Stimulated activated CD8-positive, alpha-beta memory T cell treated with anti-CD3 and anti-CD28 coated beads, Interleukin-7, amount 100 ng/mL, for 48 hours (primary cell): ENCODE measurements at places on chromosomes 1 and 21.

DNA sequence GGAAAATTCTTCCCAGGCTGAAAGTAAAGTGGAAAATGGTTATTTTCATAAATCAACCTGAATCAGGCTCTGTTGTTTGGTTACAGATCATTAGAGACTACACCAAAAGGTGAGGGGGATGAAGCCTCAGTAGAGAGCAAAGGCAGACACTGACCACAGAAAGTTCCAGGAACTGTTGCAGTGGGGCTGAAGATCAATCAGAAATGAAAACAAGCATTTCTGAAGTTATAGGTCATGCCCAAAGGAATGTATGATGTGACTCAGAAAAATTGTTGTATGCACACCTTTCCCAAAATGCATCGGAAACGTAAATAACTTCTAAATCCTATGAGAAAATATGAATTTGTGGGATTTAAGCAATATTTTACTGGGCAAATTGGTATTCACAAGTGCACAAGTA lies 63.3 kb downstream of the FYB2 start:
- no peak for DNase-seq

- DNase-seq: no peak
Observed at GRCh38 chr1:172814428-172814827, 155.5 kb downstream of the FASLG start.

DNA sequence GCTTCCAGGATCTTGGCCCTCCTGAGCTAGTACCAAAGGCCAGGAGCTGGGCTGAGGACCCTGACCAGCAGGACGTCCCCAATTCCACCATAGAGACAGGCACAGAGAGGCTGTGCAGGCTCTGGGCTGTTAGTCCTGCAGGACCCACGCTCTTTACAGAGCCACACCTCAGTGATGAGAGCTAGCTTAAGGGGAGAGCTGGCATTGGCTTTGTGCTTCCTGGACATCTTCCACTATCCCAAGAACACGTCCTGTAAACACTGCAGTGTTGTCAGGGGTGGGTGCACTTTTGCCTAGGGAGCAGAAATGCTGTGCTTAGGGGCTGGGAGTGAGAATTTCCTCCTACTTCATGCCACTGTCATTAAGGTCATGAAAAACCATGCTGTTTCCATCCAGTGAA lies 91.7 kb upstream of the EDN2 start:
- no peak for DNase-seq

DNA sequence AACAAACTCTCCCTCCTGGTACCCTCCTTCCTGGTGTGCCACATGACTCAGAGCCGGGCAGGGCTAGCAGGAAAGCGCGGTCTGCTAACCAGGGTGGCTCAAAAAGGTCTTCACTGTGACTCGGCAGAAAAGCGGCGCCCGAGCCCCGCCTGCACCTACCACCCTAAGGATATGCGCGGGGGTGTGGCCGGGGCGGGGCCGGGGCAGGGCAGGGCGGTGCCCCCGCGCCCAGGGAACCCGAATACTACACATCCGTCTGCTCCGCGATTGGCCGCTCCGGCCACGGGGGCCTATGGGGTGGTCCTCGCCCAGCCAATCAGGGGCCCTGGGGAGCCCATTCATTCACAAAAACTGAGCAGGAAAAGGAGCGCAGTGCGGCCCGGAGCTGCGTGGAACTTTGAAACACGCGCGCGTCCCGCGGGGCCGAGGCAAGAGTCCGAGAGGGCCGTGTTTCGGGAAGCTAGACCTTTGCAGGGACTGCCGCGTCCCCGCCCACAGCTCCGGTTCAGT lies 1.7 kb downstream of the LRP8 start:
- peak; percentile 96 for DNase-seq

DNA sequence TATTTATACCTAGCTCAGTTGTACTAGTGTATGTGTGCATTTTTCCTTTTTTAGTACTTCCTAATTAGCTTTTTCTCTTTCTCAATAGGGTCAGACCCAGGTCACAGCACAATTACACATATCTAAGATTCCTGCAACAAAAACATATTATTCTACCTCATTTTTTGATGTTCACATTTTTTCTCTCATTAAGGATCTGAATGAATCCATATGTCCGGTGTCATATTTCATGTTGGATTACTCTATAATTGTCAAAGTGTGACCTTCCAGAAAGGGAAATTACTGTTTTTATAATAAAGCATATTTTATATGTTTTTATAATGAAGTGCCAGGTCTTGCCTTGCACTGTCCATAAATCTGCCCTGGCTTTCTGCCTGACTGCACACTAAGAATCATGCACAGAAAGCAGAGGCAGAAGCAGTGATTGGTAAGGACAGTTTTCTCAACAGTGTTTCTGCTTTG lies 143.7 kb downstream of the KCNT2 start:
- no peak for DNase-seq

- no peak for DNase-seq
Observed at GRCh38 chr1:247865416-247865815, 8.4 kb downstream of the TRIM58 start.

DNA sequence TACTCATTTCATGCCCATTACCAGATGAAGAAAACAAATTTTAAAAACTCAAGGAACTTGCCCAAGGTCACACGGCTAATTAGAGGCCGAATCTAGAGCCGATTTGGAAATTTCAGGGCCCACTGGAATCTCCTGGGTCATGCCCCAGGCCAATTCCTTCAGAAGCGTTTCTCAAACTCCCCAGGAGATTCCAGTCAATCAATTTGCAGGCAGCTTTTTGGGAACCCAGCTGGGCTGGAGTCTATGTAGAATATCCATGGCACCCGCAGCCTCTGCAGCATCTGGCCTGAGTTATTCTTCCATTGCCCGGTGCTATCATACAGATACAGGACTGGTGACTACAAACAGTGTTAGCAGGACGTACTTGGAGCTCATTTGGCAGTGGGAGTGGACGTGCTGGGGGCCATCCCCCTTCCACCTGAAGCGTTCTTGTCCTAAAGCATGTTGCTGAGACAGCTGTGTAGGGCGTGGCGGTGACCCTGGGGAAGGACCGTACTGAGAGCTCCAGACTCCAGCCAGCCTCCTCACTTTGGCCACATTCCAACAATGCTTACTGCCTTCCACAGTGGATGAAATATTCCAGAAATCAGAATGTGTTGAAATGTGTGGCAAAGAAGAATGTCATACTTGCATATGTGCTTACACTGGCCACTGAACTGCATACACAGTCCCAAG lies 38.3 kb downstream of the ABCG1 start:
- DNase-seq: no peak

DNA sequence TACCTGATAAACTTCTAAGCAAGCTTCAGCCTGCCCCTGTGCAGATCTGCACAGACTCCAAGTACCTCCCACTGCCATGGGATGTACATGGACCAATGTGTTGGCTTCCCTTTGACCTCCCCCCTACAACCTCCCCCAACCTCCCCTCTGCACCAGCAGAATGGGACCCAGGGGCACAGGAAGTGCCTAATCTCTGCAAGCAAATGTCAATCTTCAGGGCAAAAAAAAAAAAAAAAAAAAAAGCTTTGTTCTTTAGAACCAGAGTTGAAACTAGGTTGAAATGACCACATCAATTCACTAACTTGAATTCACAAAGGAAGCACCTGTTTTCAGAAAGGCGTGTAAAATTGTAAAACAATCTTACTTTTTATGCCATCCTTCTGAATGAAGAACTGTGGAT lies 53.9 kb upstream of the TIAM1 start:
- DNase-seq: no peak

- DNase-seq: no peak
Observed at GRCh38 chr1:219527994-219528393, 84.9 kb downstream of the ZC3H11B start.

- DNase-seq: no peak
Observed at GRCh38 chr1:93629101-93630059, 52.3 kb downstream of the BCAR3 start.

GRCh38 chr1:203408486-203409481 lies 57.9 kb upstream of the FMOD start:
- no peak for DNase-seq

DNA sequence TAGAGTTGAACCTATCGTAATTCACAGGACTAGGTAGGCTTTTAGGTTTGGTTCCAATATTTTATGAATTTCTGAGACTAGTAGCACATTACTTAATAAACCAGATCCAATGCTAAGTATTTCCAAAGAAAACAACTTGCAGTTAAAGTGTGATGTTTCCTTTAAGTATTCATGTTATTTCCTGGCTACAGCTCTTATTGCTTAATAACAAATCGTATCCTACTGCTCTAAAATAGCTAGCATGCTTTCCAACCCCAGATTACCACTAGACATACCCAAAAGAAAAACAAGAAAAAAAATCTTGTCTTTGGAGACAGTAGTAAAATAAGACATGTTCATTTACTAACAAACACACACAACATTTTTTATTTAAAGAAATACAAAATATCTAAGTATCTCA lies 898 bp downstream of the KRTAP27-1 start:
- no peak for DNase-seq

GRCh38 chr1:150928286-150928685 lies 2.1 kb downstream of the SETDB1 start:
- no peak for DNase-seq

- DNase-seq: no peak
Observed at GRCh38 chr1:218538341-218538740, 193.2 kb downstream of the TGFB2 start.

- no peak for DNase-seq
Observed at GRCh38 chr1:160641323-160642280, 5.2 kb downstream of the SLAMF1 start.

DNA sequence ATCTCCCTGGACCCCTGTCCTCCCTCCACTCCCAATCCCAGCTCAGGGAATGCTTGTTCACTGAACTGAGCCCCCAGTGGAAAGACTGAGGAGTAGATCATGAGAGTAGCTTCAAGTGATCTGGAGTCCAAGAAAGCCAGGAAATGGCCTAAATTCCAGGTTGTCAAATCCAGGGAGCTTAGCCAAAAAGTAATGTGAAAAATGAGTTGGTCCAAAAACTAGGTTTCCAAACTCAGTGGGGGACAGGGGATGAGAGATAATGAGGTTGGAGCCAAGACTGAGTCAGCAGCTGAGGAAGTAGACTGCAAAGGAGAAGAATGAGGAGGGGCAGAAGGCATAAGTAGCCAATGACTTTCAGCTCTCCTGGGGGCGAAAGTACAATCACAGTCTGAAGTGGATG lies 284.1 kb upstream of the BEND5 start:
- DNase-seq: no peak

DNA sequence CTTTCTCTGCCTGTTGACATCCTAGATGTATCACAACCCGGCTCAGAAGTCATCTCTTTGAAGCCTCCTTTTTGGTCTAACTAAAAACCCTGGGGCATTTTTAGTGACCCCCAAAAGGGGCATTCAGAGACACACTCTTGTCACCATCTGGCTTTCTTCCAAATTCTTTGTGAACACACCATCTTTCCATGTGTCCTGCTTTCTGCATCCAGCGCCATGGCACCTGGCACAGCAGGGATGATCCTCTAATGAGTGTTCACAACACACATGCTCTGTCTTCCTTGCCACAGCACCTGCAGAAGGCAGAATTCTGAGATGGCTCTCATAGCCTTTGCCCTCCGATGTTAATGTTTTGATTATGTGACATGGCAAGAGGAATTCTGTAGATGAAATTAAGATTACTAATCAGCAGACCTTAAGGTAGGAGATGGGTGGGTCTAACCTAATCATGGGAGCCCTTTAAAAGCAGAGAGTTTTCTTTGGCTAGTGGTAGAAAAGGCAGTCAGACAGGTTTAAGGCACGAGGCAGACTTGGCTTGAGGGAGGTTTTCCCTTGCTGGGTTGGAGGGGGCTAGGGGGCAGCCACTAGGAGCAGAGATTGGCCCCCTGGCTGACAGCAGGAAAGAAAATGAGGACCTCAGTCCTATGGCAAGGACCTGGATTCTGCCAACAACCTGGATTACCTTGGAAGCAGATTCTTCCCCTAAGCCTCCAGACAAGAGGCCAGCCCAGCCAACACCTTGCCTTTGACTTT lies 4.9 kb upstream of the TMEM61 start:
- no peak for DNase-seq

DNA sequence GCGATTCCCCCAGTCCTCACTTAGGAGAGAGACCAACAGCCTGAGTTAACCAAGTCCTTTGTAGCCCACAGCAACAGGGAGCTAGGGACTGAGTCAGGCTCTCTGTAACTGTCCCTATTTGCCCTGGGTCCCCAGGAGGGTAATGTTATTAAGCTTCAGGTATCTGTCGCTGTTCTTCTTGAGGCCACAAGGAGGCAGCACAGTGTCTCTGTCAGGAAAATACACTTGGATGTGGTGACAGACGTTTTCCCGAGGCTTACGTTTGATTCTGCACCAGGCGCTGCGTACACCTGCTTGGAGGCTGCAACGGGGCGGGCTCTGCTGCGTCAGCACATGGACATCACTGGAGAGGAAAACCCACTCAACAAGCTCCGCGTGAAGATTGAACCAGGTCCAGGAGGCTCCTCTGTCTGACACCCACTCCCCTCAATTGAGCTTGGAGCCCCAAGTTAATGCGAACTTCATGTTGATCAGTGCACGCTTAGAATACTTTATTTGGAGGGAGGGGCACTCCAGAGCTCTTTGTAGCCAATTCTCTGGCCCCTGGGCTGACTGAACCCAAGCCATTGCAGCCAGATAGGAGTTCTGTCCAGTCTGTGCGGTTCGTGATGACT lies 10.7 kb upstream of the ELF3 start:
- no peak for DNase-seq

DNA sequence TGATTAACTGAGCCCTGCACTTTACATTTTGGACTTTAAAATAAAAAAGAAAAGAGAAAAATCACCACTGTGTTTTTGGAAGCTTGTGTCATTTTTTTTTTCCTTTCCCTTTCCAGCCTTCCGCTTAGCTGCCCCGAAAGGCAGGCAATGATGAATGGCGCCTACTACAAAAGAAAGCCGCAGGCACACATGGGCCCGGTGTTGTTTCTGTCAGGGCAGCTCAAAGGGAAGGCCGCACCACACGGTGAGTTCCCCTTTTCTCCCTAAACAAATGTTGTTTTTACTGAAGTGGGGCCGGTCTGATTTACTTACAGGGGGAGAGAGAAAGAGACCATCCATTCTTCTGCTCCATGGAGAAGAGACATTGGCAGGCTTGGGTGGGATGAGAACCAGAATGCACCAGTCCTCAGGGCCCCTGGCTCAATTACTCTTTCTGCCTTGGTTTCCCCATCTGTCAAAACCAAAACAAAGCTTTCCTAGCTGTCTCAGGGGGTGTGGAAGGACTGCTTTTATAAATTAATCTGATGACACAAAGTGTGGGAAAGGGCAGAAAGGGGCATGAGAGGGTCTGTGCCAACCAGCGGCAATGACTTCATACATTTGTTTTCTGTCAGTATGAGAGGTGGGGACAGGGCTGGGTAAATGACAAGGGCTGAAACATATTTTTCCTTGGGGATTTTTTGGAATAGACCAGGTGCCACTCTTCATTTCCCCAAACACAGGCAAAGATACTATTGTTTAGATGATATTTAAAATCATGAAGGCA lies 91.4 kb upstream of the PLXNA2 start:
- no peak for DNase-seq
